ENCODE measurements at places on chromosomes 7 and 10.

GRCh38 chr10:3549118-3549517 lies 235.9 kb downstream of the KLF6 start:
- DNase-seq: no peak

- DNase-seq: no peak
Observed at GRCh38 chr7:83469076-83469475, 179.9 kb downstream of the SEMA3E start.

- no peak for DNase-seq
Observed at GRCh38 chr10:102065561-102066398, 631 bp downstream of the HPS6 start.

DNA sequence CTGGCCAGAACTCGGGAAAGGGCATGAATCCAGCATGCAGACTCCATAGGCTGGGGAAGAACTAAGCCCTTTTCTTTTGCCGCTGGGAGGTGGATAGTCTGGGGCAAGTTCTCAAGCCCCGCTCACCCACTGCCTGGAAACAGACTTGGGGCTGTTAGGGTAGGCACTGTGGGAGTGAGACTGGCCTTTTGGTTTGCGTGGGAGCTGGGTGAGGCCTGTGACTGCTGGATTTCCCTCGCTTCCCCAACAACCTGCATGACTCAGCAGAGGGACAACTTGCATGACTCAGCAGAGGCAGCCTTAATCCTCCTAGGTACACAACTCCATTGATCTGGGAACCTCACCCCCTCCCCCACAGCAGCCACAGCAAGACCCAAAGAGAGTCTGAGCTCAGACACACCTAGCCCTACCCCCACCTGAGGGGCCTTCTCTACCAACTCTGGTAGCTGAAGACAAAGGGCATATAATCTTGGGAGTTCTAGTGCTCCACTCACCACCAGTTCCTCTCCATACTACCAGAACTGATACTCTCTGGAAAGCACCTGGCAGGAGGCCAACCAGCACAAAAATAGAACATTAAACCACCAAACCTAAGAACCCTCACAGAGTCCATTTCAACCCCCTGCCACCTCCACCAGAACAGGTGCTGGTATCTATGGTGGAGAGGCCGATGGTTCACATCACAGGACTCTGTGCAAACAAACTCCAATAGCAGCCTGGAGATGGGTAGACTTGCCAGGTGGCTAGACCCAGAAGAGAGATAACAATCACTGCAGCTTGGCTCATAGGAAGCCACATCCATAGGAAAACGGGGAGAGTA lies 81.4 kb upstream of the LAMB4 start:
- DNase-seq: no peak

DNA sequence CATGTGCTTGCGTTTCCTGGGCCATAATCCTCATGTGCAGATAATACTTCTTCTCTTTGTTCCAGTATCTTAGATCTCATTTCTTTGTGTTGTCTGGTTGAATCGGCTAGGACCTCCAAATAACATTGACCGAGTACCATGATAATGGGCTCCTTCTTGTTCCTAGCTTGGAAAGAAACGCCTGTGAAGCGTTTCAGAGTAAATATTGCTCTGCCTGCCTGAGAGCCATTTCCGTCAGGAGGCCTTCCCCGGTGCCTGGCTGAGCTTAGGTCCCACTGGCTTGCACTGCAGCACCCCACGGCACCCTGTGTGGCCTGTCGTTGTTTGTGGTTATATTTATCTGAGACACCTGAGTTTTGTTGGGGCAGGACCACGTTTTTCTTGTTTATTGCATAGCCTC lies 17.7 kb downstream of the FOXK1 start:
- DNase-seq: no peak

DNA sequence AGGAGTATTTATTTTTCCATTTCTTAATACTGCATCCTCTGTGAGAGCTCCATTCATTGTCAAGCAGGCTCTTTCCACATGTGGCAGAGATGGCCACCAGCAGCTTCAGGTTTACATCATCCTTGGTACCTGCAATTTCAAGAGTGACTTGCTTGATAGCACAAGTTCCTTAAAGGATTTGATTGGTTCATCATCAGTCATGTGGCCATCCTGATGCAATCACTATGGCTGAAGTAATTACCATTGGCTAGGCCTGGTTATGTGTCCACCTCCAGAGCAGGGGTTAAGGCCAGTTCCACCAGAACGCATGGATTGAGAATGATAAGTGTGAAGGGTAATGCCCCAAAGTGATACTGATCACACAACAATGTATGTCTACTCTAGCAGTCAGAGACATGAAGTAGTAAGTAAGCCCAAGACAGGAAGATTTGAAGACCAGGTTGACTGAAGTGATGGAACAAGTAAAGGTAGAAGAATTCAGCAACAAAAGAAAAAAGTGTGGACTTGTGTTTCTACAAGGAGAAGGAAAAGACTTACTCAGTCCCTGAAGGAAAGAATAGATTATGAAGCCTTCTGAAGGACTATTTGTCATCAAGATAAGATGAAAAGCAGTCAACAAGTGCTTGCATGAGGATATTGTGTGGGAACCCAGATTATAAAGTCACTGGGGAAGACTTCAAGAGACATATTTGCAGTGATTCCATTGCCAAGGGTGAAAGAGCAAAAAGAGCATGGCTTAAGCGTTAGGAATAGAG lies 26.4 kb upstream of the PRKAR2B start:
- no peak for DNase-seq

- no peak for DNase-seq
Observed at GRCh38 chr7:132758986-132759385, 182.7 kb upstream of the PLXNA4 start.

All from breast epithelium (tissue), 4 donors.